ENCODE measurements at places on chromosomes 1 and 21.

DNA sequence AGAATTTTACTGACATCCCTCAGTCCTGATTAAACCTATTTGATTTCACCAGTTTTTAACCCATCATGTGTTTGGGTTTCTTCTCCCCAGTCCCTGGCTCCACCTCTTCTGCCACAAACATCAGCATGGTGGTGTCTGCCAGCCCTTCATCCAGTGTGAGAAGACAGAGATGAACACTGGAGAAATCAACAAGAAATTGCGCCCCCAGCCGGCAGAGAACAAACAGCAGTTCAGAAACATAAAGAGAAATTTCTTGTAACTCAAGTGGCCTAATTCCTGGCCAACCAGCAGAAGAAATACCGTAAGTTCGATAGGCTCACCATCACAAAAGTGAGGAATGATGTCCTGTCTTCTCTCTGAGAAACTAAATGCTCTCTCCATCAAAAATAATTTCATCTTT lies 18.3 kb downstream of the S100A11 start:
- DNase-seq: no peak

- peak; percentile 27 for DNase-seq
These were observed 2.1 kb downstream of the ADGRL2 start for GRCh38 chr1:81802707-81803430.

DNA sequence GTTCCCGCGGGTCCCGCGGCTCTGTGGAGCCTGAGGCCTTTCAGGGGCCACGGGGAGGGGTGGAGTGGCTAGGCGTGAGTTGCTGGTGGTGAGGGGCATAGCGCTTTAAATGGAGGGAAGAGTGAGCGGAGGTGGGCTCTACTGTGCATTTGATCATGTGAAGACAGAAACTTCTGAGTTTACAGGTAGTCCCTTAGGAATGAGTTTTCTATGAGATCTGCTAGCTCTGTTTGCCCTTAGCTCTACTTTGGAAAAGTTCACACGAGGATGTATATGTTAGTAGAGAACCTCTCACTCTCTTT lies 593 bp downstream of the ST6GALNAC3 start:
- DNase-seq: no peak

- DNase-seq: no peak
These were observed 12.1 kb upstream of the PDC start for GRCh38 chr1:186473047-186473446.

- no peak for DNase-seq
These were observed 50.7 kb downstream of the MACF1 start for GRCh38 chr1:39255222-39255621.

DNA sequence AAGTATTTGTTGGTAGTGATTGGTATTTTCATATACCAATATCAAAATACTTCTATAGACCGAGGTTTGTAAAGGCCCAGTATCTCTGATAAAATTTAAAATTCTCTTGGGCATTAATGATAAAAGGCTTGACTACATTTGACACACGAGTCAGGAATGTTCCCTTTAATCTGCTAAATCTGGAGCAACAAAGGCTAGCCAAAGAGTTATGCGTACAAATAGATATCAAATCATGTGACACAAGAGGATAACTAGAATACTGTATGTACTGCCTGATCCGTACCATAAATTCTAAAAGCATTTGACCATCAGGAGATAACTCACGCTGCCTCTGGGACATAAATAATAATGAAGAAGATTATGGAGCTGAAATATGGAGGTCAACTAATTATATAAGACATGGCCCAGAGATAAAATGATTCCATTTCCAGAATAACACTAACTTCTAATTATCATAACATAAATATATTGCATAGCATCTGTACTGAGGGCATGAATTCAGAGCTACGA lies 64.2 kb upstream of the SH3GLB1 start:
- no peak for DNase-seq

- DNase-seq: no peak
These were observed 7.4 kb downstream of the IRF2BP2 start for GRCh38 chr1:234602334-234603220.

- no peak for DNase-seq
These were observed 25.1 kb downstream of the PLCH2 start for GRCh38 chr1:2501041-2501819.

- no peak for DNase-seq
These were observed 179.9 kb downstream of the ADSS2 start for GRCh38 chr1:244271691-244272308.

DNA sequence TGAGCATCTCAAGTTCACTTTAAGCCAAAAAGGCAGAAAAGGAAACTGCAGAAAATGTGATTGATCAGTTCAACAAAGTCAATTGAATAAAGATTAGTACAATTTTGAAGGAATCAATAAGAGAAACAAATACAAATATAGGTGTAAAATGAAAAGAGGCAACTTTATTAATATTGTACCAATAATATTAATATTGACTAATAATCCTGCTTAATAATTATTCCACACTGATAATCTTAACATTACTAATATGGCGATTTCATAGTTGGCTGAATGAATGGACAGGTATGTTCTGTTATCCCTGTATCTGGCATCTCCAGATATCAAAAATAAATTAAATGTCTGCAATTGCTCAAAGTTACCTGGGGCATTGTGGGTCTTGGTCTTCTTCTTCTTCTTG lies 61.8 kb downstream of the PRKAB2 start:
- DNase-seq: no peak

GRCh38 chr1:16175610-16176553 lies 20.0 kb upstream of the EPHA2 start:
- DNase-seq: peak; percentile 20
